ENCODE measurements at places on chromosomes 16 and 17.

- no peak for DNase-seq
Measured at GRCh38 chr16:1378087-1378803, 26.5 kb downstream of the GNPTG start.

DNA sequence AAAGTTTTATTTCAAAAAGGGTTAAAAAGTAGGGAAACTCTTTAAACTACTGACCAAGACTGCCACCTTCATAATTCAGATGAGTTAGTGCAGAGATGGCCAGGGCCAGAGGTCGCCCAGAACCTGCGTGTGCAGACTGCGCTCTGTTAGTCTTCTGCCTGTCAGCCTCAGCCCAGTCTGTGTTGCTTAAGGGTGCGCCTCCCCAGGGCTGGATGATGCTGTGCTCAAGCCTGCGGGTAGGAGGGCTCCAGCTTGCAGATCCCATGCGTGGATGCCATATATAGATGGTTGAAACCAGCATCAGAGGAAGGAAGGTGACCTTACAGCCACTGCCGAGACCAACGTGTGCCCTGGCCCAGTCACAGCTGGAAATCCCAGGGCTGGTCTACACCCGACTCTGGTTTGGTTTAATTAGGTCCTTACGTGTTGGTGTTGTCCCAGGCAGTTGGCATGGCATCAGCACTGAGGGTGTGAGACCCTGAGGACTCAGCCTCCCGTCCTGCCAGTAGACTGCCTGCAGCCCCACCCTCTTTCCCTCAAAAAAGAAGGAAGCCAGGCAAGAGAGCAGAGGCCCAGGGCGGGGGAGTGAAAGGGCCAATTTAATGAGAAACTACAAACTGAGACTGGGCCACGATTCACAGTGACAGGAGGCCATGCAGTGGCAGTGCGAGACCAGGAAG lies 27.7 kb downstream of the CDIP1 start:
- DNase-seq, result no peak

- no peak for DNase-seq
Measured at GRCh38 chr17:47850692-47851573, at the start of gene SP6. Gene SP6, minus strand, starts transcription at chr17:47851163. Its CDS starts 2,734 bp downstream, at chr17:47848429.

GRCh38 chr17:17866897-17867296 lies 30.1 kb upstream of the SREBF1 start:
- no peak for DNase-seq

DNA sequence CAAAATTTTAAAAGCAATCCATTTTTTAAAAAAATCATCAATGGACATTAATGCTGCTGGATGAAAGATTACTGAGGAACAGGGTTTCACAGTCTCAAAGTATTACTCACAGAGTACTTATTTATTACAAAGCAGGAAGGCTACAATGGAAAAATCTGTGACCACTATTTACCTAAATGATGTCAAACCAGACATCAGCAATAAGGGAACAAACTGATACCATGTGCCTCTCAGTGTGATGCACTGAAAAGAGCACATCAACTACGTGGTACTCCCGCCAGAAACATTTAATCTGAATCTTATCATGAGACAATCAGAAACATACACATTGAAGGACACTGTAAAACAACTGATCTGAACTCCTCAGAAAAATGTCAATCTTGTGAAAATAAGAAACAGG lies 124.2 kb downstream of the PARN start:
- DNase-seq, result no peak

GRCh38 chr16:3946604-3947180 lies 66.2 kb upstream of the CREBBP start:
- no peak for DNase-seq

DNA sequence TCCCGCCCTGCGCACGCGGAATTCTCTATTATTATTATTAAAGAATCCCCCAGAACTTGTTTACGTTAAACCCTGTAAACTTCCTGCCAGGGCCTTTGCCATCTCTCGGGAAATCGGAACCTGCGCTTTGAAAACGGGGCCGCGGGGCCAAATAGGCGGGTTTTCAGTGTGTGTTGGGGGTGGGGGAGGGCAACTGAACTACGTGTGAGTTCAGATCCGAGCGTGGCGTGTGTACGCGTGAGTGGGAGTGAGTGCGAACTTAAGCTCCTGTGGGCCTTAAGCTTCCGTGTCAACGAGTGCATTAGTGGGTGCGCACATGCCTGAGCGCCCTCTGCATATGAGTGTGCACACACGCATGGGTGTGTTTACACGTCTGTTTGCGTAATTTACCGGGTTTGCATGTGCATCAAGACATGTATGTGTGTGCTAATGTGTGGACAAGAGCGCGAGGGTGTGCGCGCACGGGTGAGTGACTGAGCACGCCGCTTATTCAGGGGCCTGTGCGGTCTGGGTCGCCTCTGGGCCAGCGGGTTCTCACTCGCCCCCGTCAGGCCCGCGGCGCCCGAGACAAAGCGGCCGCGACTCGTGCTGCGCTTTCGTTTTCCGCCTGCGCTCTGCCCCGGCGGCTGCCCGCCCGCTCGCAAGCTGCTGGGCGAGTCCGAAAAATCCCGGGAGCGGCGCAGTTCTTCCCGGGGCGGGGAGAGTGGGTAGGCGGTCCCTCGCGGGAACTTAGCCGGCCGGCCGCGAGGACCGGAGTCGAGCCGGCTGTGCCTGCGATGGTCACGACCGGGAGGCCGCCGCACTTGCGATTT lies 1.2 kb upstream of the FOXF1 start:
- no peak for DNase-seq

- peak; percentile 25 for DNase-seq
Measured at GRCh38 chr16:54077050-54077821, 209.4 kb downstream of the IRX3 start.

- no peak for DNase-seq
Measured at GRCh38 chr17:64694207-64694606, 32.1 kb upstream of the SMURF2 start.

- no peak for DNase-seq
Measured at GRCh38 chr17:30995347-30995746, 24.5 kb downstream of the RNF135 start.

- DNase-seq, result no peak
Measured at GRCh38 chr17:43834106-43834505, 1.2 kb upstream of the MPP3 start.

- no peak for DNase-seq
Measured at GRCh38 chr16:873889-874288, 73.4 kb upstream of the GNG13 start.

DNA sequence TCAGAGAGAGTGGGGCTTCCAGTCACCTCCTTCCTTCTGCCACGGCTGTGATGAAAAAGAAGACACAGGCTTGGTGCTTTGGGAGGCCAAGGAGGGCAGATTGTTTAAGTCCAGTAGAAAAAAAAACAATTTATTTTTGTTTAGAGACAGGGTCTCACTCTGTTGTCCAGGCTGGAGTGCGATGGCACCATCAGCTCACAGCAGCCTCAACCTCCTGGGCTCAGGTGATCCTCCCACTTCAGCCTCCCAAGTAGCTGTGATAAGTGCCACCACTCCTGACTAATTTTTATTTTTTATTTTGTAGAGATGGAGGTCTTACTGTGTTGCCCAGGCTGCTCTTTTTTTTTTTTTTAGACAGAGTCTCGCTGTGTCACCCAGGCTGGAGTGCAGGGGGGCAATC lies 2.7 kb upstream of the MVD start:
- DNase-seq, result no peak

DNA sequence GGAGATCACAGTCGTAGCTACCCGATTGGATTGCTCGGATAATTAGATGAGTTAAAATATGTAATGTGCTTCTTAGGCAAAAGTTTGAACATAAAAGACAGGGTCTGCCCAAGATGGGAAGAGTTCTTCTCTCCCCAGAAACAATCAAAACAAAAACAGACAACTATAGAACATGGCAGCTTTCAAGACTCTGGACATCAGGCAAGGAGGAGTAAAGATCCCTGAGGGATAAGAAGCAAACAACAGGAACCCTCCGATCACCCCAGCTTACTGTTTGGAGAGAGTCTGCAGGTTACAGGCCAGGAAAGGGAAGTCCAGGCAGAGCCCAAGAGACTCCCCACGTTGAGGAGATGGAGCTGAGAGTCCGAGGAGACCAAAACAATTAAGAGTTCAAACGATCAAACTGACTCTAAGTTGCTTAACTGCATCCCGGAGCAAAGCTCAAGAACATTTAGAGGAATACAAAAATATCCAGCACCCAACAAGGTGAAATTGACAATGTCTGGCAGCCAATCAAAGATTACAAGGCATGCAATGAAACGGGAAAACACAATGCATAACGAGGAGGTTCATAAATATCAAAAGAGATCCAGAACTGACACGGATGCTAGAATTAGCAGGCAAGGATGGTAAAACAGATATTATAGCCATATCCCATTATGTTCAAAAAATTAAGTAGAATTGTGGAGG lies 3.9 kb downstream of the ASGR2 start:
- no peak for DNase-seq

DNA sequence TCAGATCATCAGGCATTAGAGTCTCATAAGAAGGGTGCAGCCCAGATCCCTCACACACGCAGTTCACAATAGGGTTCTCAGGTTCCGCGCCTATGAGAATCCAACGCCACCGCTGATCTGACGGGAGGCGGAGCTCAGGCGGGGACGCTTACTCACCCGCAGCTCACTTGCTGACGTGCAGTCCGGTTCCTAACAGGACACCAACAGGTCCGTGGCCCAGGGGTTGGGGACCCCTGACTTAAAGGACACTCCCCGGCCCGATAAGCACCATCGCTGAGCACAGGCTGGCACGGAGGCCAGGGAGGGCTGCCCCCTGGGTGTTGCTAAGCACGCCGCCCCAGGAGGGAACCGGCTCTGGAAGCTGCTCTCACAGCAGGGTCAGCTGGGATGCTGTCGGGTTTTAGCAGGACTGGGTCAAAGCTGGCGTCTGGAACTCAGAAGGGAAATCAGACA lies 30.1 kb upstream of the BAHCC1 start:
- DNase-seq, result no peak

GRCh38 chr16:16183562-16183961 lies 39.7 kb downstream of the ABCC6 start:
- no peak for DNase-seq

GRCh38 chr16:51877686-51878085 lies 669.3 kb downstream of the TOX3 start:
- no peak for DNase-seq

DNA sequence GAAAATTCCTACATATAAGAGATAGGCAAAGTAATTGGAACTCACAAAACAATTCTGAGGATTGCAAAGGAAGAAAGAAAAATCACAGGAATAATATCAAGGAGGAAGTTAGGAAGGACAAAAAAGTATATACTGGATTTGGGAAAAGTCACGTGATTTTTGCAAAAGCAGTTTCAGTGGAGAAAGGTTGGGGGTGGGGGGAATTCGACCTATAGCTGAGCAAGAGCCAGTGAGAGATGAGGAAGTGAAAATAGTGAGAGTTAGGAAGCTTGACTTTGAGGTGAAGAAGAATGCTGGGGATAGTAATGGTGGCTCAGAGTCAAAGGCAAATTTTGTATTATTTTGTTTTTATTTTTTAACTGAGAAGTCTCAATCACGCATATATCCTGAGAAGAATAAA lies 438.0 kb upstream of the PMFBP1 start:
- no peak for DNase-seq

DNA sequence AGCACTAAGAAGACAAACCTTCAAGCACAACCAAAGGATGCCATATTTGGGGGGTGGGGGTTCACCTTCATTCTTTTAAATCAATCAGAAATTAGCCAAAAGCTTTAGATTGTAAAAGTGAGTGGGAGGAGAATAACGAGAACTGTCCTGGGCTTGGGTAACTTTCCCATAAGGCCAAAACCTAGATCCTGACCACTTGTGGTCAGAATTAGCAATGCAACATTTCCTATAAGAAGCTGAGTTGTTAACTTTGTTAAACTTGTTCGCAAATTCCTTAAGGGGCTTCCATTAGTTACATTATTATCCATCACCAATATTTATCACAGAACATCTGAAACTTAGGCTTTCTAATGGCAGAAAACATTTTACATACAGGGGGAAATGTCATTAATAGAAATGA lies 25.1 kb downstream of the STAT5B start:
- no peak for DNase-seq

DNA sequence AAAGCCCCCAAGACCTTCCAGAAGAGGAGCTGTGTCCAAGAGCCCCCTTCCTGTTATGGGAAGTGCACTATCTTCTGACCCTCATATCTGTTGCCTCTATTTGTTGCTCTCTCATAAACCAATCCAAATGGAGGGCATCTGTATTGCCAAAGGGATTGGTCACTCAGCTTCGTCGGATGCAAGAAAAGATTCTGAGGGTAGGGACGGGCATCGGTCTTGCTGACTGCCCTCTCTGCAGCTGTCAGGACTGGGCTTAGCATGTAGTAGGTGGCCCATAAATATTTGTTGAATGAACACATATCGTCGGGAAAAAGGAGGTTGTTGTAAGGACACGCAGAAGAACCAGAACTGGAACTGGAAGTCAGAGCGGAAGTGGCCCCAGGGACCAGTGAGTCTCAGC lies 44.1 kb downstream of the CCDC42 start:
- DNase-seq, result no peak

DNA sequence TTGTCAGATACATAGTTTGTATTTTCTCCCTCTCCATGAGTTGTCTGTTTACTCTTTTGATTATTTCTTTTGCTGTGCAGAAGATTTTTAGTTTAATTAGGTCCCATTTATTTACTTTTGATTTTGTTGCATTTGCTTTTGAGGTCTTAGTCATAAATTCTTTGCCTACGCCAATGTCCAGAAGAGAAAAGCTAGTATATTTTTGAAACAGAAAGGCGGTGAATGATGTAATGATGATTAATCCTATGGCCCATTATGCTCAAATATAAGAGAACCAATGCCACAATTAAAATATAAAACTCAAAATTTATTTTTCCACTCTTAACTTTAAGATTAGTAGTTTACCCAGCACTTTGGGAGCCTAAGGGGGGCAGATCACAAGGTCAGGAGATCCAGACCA lies 59.8 kb upstream of the SMIM36 start:
- DNase-seq, result no peak

GRCh38 chr16:66923866-66924265 lies 1.5 kb downstream of the RRAD start:
- no peak for DNase-seq

DNA sequence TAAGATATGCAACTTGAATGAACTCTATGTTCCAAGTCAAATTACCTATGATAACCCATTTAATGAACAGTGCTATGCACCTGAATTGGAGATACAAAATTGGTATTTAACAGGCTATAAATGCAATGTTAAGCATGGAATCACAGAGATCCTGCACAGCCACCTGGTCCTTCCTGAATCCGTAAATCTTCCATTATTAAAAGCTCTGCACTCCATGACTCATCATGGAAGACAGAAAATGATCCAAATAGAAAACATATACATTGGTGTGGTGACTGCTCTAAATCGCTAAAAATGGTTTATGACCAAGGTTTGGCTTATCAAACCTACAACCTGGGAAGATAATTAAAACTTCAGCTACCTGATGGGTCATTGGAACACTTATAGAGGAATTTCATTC lies 45.3 kb downstream of the GLG1 start:
- DNase-seq, result no peak

- peak; percentile 14 for DNase-seq
Measured at GRCh38 chr16:19559242-19559910, 3.9 kb downstream of the VPS35L start.

DNA sequence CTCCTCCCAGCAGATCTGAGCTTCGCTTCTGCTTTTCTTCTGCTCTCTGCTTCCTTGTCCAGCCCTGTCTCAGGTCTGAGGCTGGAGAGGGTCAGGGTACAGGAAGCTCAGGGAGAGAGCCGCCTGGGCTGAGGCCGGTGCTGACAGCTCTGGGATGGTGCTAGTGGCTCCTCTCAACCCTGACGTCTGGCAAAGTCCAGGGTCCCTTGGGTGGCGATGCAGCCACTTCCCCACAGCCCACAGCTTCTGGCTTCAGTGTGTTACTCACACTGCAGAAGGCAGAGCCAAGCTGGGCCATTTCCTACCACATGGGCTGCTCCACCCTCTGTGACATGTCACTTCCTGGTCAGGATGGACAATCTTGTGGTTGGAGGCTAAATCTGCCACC lies at the start of gene CD300C:
Gene CD300C (minus strand): TSS at position 273 of the 388 bp plus-strand sequence. CDS start 333 bp downstream, outside the sequence.
- DNase-seq, result peak; percentile 35
